ENCODE measurements at places on chromosomes 5 and 9.
A peak's percentile ranks its signal among the peaks of the same experiment; 100 is the strongest.

DNA sequence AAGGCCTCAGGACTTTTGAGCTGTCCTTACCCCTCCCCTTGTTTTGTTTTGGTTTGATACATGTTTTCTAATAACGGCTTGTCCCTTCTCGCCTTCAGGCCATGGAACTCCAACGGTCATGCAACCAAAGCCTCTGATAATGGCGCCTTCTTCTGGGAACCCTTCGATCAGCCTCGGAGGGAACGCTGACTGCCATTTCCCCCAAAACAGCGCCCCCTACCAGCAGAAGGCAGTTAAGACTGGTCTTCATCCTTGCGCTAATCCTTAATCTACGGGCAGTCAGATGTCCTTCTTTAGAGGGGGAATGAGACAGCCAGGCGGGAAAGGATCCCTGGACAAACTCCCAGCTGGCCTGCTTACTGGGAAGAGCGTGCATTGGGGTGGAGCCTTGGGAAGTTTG is 276.6 kb downstream of the ICE1 start:
- DNase-seq: no peak

DNA sequence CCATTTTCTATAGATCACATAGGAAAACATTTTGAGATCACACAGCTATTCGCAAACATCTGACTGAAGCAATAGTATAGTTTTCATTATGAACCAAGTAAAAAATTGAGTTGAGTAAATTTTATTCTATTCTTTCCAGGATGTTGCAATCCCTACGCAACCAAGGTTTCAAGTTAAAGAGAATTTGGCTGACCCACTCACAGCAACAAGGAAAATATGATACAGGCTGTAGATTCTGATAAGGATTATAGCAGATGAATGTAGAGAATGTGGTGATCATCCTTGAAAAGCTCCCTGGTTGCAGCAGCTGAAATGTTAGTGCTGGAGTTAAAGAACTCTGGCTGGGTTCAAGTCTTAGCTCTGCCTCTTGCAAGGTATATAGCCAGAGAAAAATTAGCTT is 4.7 kb downstream of the ABCA1 start:
- DNase-seq: no peak

GRCh38 chr5:73198833-73199592 is 26.0 kb downstream of the TMEM174 start:
- DNase-seq: no peak

DNA sequence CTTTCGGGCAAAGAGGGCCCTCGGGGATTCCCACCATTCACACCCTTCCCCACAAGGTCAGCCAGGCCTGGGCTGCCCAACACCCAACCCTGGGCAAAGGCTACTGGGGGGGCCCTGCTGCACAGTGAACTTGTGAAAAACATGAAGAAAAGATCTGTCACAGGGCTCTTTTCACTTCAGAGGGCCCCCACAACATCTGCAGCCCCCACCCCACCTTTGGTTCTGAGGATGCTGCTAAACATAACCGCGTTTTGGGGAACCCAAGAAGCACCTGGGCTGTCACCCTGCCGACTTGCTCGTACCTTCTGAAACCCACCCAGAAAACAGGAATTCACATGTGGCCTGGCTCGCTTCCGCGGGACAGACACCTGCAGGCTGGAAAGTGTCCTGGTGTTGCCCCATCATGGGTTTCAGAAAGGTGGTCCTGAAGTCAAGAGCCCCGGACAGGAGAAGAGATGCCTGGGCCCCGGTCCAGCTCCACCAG is 29.3 kb downstream of the B4GALT1 start:
- peak; percentile 52 for DNase-seq

DNA sequence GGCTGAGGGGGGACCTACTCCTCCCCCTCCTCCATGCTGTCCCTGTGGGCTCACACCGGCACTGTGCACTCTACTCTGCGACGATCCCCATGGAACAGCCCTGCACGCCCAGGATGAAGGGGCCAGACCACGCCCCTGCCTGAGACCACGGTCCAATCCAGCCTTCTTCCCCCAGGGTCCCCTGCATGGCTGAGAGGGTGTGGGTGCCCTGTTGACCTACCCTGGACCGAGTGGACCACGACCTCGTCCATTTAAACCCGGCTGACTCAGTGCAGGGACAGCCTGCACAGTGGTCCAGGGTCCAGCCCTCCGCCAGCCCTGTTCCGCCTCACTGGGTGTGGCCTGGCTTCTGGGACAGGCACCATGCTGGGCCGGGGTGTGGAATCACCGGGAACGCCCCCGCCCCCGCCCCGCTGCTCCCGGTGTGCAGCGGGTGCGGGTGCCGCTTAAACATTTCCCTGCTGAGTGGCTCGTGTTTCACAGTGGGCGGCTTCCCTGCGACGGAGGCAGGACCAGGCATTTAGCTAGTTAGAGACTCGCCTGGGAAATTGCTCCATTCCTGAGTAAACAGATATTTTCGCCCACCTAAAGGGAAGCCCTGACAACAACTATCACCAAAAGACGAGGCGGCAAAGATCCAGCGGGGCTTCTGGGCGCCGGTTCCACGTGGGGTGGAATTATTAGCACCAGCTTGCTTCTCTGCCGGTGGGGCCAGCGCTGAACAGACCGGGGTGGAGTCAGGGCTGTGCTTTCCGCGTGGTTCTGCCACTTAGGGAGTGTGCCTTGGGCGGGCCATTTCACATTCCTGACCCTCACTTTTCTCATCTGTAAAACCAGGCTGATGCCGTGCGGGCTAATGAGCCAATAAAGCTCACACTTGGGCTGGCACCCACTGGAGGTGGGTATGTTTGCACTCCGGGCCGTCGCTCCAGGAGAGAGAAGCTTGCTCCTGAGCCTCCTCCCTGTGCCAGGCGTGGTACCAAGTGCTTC is 22.6 kb downstream of the DBH start:
- no peak for DNase-seq

GRCh38 chr5:103393101-103393754 is 134.7 kb downstream of the MACIR start:
- DNase-seq: no peak

- DNase-seq: no peak
Observed at GRCh38 chr9:1388216-1388615, 338.1 kb downstream of the DMRT2 start.

DNA sequence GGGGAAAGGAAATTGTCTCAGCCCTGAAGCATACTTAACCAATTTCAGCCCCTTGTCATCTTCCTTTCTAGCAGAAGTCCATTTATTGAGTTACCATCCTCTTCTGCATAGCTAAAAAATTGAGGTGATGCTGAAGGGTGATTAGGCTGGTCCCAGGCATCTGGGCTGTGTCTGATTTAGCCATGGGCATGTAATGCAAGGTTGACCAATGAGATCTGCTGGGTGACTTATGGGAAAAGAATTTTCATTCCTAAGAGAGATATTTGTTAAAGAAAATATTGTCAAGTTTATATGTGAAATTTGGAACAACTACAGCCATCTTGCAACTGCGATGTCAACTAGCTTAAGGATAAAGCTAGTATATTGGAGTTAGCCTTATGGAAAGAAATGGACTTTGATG is 5.1 kb downstream of the ITGA2 start:
- DNase-seq: no peak

- no peak for DNase-seq
Observed at GRCh38 chr9:92378865-92379560, 25.4 kb downstream of the OGN start.

DNA sequence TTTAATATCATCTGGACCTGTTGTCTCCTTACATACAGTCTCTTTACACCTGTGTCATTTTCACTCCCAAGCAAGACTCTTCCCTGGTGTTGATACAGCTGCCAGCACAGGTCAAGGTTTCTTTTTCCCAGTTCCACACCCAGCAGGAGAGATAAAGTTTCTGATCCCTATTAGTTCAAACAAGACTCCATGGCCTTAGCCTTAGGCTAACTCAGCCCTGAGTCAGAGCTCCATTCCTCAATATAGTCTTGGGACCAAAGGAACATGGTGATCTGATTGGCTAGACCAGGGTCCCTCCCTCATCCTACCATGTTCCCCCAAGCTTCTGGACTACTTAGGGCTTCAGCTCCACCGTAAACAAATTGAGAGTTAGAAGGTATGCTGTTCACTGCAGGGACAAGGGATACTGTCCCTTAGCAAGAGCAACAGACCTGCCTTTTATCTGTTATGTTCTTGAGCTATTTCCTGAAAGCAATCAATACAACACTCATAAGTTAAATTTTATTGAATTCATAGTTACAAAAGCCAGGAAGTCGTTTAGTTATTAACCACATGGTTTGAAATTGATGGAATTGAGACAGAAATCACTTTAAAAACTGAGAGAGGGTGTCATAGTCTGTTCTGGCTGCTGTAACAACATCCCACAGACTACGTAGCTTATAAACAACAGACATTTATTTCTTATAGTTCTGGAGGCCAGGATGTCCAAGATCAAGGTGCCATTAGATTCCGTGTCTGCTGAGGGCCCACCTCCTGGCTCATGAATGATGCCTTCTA is 20.5 kb downstream of the SLC1A1 start:
- DNase-seq: no peak

- DNase-seq: no peak
Observed at GRCh38 chr9:97220894-97221477, 86.5 kb upstream of the CCDC180 start.

DNA sequence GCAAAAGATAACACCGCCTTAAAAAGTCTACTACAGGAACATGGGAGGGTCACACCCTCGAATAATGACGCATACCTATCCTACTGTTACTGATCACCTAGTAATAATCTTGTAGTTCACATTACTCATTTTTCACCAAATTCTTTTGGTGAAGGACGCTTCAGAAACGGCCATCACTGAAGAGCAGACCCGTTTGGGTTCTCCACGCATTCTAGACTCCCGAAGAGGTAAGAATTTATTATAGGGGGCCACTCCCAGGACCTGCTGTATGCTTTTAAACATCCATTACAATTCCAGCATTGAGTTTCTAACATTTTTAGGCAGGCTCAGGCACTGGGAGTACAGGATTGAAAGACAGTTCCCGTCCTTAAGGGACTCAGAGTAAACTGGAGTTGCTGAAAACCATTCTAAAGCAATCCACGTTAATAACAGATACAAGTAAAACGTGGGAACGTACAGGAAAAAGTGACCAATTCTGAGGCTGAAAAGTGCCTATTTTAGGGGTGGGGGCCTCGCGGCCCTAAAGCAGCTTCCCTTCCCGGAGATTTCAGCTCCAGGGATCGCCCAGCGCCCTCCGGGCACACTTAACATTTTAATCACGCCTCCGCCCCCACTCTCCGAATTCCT is at the start of gene FER:
Gene FER, plus strand, starts transcription at position 124 of the 627 bp plus-strand sequence. CDS start 50,286 bp downstream, outside the sequence.
- no peak for DNase-seq

GRCh38 chr5:88745093-88745696 is 137.8 kb downstream of the MEF2C start:
- DNase-seq: no peak

DNA sequence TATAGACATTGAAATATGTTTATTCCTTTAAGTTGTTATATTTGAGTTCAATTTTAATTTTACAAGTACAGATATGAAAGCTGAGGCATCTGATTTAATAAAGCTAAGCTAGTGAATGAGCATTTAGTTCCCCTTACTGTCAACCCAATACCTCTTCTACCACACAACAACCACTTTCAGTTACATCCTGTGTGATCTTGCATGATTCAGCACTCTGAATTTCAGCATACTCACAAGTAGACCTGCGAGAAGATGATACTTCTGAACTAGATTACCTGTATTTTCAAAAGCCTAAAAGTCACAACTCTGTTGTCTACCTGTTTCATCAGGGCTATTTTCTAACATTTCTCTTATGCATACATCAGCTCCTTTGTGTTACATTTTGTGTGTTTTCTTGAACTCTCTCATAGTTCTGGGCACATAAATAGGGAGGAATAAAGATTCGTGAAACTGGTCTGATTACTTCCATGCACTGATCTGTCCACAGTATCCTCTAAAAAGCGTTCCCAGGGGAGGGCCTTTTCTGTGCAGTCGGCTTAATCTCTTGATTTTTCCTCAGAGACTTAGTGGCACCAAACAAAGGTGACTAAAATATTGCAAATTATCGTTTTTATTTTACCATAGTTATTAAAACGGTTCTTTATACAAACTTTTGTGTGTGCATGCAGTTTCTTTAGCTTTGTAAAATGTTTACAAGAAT is 2025.5 kb upstream of the NUDT12 start:
- DNase-seq: no peak

DNA sequence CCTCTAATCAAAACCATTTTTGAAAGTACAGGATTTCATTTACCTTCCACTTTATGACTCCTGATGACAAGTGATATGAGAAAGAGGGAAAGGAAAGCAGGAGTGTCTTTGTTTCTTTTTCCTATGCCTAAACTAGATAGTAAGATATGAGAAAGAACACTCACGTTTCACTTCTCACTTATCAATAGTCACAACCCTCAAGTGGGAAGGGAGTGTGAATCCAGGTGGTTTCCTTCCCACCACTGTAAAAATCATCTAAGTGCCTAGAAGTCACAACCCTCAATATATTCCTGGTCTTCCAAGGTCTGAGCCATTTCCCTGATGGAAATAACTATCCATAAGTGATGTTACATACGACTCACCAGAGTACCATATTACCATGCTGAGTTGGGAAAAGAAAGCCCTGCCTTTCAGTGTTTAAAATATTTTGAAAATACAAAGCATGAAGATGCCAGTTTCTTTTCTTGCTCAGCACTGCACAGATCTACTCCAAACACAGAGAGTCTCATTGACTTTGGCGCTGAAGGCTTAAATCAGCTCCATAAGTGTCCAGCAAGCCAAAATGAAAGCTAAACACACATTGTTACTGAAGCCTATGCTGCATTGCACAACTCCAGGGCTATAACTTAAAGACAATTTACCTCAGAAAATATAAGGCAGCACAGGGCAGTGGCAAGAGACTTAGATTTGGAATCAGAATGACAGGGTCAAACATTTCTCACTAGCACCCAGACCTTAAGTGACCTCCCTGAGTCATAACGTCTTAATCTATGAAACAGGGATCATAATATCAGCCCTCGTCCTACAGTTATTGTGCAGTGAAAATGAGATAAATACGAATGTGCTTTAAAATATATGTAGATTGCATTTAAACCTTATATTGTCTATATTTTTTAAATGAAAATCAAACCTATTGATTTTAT is 301.2 kb downstream of the KIAA0825 start:
- DNase-seq: no peak

- peak; percentile 36 for DNase-seq
Observed at GRCh38 chr5:6373081-6373846, 5.1 kb downstream of the MED10 start.

- DNase-seq: no peak
Observed at GRCh38 chr5:165627548-165628170, 2122.2 kb downstream of the MAT2B start.

GRCh38 chr5:149869411-149869821 is 75.2 kb downstream of the PDE6A start:
- no peak for DNase-seq
